ENCODE measurements at places on chromosomes 1 and 21.
A peak's percentile ranks its signal among the peaks of the same experiment; 100 is the strongest.

DNA sequence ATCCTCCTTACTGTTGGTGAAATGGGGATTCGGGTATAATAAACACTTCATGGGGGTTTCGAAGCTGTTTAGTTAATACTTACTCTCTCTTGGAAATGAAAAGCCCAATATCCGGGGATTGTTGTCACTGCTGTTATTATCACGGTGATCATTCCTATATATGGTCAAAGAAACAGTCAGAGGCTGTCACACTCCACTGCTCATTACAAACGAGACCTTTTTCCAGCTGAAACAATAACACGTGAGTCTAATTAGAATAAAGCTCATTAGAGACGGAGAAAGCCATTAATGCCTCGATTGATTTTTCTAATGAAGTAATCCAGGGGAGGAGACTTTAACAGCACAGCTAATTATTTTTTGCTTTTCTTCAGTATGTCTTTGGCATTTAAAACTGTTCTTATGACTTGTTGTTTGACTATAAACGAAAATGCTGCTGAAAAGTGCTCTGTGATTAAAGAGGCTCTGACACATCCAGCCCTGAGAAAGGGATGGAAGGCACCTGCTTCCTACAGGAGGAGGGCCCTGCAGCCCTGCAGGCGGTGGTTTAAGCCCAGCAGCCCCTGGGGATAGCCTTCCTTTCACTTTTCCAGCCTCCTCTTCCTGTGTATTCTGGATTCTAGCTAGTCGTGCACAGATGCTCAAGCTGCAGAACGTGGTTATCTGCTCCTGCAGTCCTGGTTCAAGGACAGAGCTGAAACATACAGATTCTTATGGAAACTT, 143.6 kb downstream of the EDEM3 start:
- no peaks in the 10 kb centered on the region for H3K27me3 ChIP-seq
- no peak for DNase-seq
- no peak overlapping the region for H3K4me3 ChIP-seq
- H3K4me1 ChIP-seq, result peaks cover 10% of the 10 kb centered on the region

- no peak for DNase-seq
- H3K36me3 ChIP-seq, result peaks cover 44% of the 10 kb centered on the region
These were observed 29.3 kb downstream of the NUP133 start for GRCh38 chr1:229478852-229479251.

DNA sequence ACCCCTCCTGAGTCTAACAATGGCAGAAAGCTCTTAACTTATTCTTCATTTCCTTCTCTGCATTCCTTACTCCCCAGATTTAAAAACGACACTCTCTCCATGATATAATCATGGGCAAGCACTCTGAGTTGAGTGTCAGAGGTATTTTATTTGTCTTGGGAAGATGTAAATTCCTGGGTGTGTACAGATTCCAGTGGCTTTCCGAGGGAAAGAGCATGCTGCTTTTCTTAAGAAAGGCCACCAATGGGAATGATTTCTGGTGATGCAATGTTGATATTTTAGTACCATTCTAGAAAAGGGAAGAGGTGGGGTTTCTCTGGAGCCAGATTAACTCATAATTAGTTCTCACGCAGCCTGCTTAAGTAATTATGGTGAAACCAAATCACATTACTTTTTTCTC, 47.8 kb upstream of the BTG3 start:
- H3K4me3 ChIP-seq, result no peak overlapping the region
- H3K36me3 ChIP-seq, result no peaks in the 10 kb centered on the region
- H3K4me1 ChIP-seq, result peaks cover under 1% of the 10 kb centered on the region

- no peak overlapping the region for H3K4me3 ChIP-seq
- no peaks in the 10 kb centered on the region for H3K4me1 ChIP-seq
- DNase-seq, result no peak
- H3K36me3 ChIP-seq, result peaks cover 11% of the 10 kb centered on the region
These were observed 108.9 kb downstream of the LBR start for GRCh38 chr1:225318706-225319575.

DNA sequence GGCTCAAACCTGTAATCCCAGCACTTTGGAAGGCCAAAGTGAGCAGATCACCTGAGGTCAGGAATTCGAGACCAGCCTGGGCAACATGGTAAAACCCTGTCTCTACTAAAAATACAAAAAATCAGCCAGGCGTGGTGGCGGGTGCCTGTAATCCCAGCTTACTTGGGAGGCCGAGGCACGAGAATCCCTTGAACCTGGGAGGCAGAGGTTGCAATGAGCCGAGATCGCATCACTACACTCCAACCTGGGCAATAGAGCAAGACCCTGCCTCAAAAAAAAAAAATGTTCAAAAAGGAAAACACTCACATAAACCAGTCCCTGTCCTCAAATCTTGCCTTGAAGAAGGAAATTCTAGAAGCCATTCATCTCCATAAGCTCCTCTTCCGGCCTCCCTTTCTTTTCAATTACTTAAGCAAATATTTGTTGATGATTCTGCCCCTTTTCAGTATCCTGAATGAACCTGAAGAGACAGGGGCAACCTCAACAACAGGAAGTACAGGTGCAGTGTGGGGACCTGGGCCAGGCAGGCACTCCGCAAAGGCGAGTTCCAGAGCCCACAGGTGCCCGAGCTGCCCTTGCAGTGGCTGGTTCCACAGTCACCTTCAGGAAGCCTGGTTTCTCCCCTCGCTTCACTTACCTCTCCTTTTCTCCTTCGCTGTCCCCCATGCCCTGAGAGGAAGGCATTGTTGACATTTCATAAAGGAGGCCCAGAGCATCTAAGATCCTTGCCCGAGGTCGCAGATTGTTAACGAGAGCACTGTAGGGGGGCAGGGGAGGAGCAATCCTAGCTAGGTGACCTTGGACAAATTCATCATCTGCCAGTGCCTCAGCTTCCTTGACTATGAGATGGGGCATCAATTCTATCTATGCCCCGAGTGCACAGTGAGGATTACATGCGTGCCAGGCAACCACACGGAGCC, 8.9 kb upstream of the LEFTY1 start:
- no peak overlapping the region for H3K4me3 ChIP-seq
- no peak for DNase-seq
- H3K27me3 ChIP-seq, result no peaks in the 10 kb centered on the region
- no peak overlapping the region for H3K27ac ChIP-seq
- H3K4me1 ChIP-seq, result no peaks in the 10 kb centered on the region
- H3K36me3 ChIP-seq, result no peaks in the 10 kb centered on the region

GRCh38 chr1:113041569-113042284, 31.3 kb upstream of the LRIG2 start:
- peaks cover 39% of the 10 kb centered on the region for H3K4me1 ChIP-seq
- no peaks in the 10 kb centered on the region for H3K27me3 ChIP-seq
- no peaks in the 10 kb centered on the region for H3K36me3 ChIP-seq

- no peaks in the 10 kb centered on the region for H3K27me3 ChIP-seq
- H3K4me3 ChIP-seq, result no peak overlapping the region
These were observed 430 bp downstream of the FAM167B start for GRCh38 chr1:32247452-32247851.

- no peaks in the 10 kb centered on the region for H3K36me3 ChIP-seq
- no peak for DNase-seq
- H3K4me3 ChIP-seq, result no peak overlapping the region
- peaks cover 29% of the 10 kb centered on the region for H3K27me3 ChIP-seq
These were observed 399.4 kb downstream of the PTPRU start for GRCh38 chr1:29635501-29636263.

- no peak overlapping the region for H3K27ac ChIP-seq
- peaks cover 10% of the 10 kb centered on the region for H3K27me3 ChIP-seq
- no peaks in the 10 kb centered on the region for H3K4me1 ChIP-seq
- no peaks in the 10 kb centered on the region for H3K36me3 ChIP-seq
These were observed 24.8 kb downstream of the TNFRSF8 start for GRCh38 chr1:12087797-12088314.

DNA sequence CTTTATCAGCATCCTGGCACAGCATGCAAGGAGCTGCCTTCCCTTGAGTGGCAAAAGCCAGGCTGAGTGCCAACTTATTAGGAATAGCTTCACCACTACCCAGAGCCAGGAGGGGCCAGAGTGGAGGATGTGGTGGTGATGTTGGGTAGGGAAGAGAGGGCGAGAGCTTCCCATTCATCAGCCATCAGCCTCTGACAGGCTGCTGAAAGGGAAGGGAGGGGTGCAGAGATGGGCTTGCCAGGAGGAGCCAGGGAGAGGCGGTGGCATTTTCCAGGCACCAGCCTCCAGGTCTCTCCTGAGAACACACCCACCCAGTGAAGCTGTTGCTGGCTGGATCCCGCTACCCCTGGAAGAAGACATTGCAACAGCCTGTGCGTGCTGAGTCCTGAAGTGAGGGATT, 168.5 kb downstream of the ACTL8 start:
- H3K36me3 ChIP-seq, result no peaks in the 10 kb centered on the region
- no peak overlapping the region for H3K4me3 ChIP-seq
- H3K4me1 ChIP-seq, result no peaks in the 10 kb centered on the region
- H3K27me3 ChIP-seq, result peaks cover 50% of the 10 kb centered on the region
- no peak for DNase-seq

GRCh38 chr1:161988413-161988812, 35.3 kb downstream of the OLFML2B start:
- no peak overlapping the region for H3K27ac ChIP-seq
- H3K4me3 ChIP-seq, result no peak overlapping the region
- no peaks in the 10 kb centered on the region for H3K4me1 ChIP-seq

GRCh38 chr1:110559157-110559556, 40.2 kb upstream of the KCNA10 start:
- no peak for DNase-seq
- no peaks in the 10 kb centered on the region for H3K4me1 ChIP-seq
- H3K27me3 ChIP-seq, result peaks cover 96% of the 10 kb centered on the region
- H3K27ac ChIP-seq, result no peak overlapping the region

DNA sequence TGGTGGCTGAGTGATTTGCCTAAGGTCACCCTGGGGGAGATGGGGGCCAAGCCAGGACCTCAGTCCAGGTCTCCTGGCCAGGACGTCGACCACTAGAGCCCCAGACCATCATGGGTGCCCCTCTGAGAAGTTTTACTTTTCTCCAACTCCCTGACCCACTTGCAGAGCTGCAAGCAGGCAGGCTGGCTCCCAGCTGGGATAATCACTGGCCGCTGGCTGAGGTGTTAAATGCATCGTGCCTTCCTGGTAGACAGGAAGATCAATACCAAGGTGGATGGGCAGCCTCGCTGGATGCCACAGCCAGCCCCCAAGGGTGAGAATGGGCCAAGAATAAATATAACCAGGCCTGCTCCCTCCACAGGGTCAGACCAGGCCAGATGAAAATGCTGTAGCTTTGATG, 106.2 kb downstream of the EPHB2 start:
- H3K36me3 ChIP-seq, result peaks cover 3% of the 10 kb centered on the region
- peaks cover 22% of the 10 kb centered on the region for H3K4me1 ChIP-seq
- H3K4me3 ChIP-seq, result no peak overlapping the region
- H3K27ac ChIP-seq, result no peak overlapping the region
- H3K27me3 ChIP-seq, result no peaks in the 10 kb centered on the region
- no peak for DNase-seq

GRCh38 chr1:39272027-39272797, 67.7 kb downstream of the MACF1 start:
- peaks cover 42% of the 10 kb centered on the region for H3K4me1 ChIP-seq
- H3K36me3 ChIP-seq, result no peaks in the 10 kb centered on the region
- DNase-seq, result no peak
- H3K27ac ChIP-seq, result peak overlapping the region; percentile 54

DNA sequence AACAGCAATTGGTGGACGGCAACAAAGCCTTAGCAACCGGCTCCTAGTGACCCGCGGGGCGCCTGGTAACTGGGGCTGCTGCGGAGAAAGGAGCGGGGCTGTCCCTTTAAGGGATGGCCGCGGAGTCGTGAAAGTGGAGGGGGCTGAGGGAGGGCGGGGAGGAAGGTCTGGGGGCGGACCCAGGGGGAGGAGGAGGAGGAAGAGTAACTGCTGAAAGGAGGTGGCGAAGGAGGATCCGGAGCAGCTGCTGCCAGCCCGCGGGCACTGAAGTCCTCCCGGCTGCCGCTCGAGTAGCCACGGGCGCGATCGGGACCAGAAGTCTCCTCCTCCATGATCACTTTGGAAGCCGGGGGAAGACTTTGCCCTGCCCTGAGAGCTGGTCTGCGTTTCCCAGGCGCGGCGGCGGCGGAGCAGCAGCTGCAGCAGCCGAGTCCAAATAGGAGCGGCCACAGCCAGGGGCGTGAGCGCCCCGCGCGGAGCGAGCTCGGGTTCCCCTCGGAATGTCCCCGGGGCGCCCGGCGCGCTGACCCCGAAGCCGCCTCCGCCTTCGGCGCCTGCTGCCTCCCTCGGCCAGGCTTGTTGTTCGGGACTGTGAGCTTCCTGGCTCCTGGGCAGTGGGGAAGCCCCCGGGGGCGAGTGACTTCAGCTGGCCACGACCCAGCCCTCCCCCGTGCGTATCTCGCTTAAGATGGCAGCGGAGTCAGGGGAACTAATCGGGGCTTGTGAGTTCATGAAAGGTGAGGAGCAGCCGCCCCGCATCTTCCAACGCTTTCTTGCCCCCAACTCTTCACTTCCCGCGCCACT, at the start of gene CDC14A:
Gene CDC14A, plus strand, starts transcription at position 240 of the 804 bp plus-strand sequence. Its CDS starts 449 bp downstream, at position 689.
- DNase-seq, result peak; percentile 77
- peaks cover 41% of the 10 kb centered on the region for H3K4me1 ChIP-seq
- no peaks in the 10 kb centered on the region for H3K27me3 ChIP-seq
- peak within 1 kb of the TSS; percentile 97 for H3K27ac ChIP-seq
- no peaks in the 10 kb centered on the region for H3K36me3 ChIP-seq
- peak within 1 kb of the TSS; percentile 82 for H3K4me3 ChIP-seq

DNA sequence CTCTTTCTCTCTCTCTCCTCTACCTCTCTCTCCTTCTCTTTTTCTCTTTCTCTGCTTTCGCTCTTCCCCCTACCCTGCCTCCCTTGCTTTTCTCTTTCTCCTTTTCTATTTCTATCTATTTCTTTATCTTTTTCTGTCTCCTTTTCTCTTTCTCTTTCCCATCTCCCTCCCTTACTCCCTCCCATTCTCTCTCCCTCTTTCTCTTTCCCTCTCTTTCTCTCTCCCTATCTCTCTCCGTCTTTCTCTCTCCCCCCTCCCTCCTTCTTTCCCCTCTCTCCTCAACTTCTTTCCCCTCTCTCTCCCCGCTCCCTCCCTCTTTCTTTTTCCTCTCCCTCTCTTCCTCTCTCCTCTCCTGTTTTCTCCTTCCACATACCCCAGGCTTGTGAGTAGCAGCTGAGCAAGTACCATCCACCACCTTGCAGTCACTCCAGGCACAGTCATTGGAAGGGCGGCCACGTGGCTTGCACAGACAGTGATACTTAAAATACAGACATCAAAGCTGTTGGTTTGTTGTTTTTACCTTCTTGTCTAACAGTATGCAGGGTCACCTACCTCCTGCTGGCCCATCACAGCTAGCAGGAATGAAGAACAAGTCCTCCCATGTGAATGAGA, 209.1 kb upstream of the COA6 start:
- no peaks in the 10 kb centered on the region for H3K4me1 ChIP-seq
- no peak overlapping the region for H3K27ac ChIP-seq
- H3K4me3 ChIP-seq, result no peak overlapping the region
- H3K36me3 ChIP-seq, result no peaks in the 10 kb centered on the region
- H3K27me3 ChIP-seq, result peaks cover 47% of the 10 kb centered on the region
- DNase-seq, result no peak

- no peak overlapping the region for H3K4me3 ChIP-seq
- H3K4me1 ChIP-seq, result no peaks in the 10 kb centered on the region
- peaks cover 45% of the 10 kb centered on the region for H3K27me3 ChIP-seq
- DNase-seq, result no peak
These were observed 19.6 kb upstream of the WNT3A start for GRCh38 chr1:227987181-227987580.

- no peak for DNase-seq
- H3K27ac ChIP-seq, result no peak overlapping the region
- no peaks in the 10 kb centered on the region for H3K36me3 ChIP-seq
- peaks cover 5% of the 10 kb centered on the region for H3K27me3 ChIP-seq
- H3K4me1 ChIP-seq, result peaks cover 20% of the 10 kb centered on the region
- no peak overlapping the region for H3K4me3 ChIP-seq
These were observed 6.9 kb upstream of the TTLL10 start for GRCh38 chr1:1166642-1167397.

Data from mesothelial cell of epicardium (in vitro differentiated cells).